T-cell (primary cell): ENCODE measurements at places on chromosomes 5 and 9.

GRCh38 chr9:24011881-24012280, 185.8 kb upstream of the ELAVL2 start:
- no peak for DNase-seq

GRCh38 chr5:90558344-90559192, at the start of gene ADGRV1:
ADGRV1 (plus strand) TSS chr5:90558797; CDS start chr5:90558896, 99 bp downstream.
- no peak for DNase-seq

GRCh38 chr9:76369583-76369982, 24.6 kb downstream of the RFK start:
- DNase-seq, result no peak

GRCh38 chr5:181037365-181037861, 2.7 kb upstream of the BTNL9 start:
- DNase-seq, result no peak

GRCh38 chr5:148384380-148384737, 601 bp downstream of the FBXO38 start:
- no peak for DNase-seq

- no peak for DNase-seq
Observed at GRCh38 chr9:126501383-126502331, 112.1 kb upstream of the LMX1B start.

DNA sequence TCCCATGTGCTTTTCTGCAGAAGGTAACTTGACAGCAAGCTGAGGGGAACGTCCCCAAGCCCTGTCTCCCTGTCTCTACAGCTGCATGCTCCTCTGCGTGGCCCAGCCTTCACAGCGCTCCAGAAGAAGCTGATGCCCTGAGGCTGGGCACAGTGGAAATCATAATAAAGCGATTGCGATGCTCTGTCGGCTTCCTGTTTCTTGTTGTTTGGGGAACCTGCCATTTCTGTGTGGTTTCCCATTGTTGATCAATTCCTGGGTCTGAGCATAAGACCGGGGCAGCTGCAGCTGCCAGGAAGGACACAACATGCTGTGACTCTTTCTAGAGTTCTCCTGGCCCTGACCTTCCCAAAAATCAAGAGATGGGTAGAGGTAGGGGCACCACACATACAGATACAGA, 7.2 kb upstream of the DNAJB5 start:
- DNase-seq, result no peak

DNA sequence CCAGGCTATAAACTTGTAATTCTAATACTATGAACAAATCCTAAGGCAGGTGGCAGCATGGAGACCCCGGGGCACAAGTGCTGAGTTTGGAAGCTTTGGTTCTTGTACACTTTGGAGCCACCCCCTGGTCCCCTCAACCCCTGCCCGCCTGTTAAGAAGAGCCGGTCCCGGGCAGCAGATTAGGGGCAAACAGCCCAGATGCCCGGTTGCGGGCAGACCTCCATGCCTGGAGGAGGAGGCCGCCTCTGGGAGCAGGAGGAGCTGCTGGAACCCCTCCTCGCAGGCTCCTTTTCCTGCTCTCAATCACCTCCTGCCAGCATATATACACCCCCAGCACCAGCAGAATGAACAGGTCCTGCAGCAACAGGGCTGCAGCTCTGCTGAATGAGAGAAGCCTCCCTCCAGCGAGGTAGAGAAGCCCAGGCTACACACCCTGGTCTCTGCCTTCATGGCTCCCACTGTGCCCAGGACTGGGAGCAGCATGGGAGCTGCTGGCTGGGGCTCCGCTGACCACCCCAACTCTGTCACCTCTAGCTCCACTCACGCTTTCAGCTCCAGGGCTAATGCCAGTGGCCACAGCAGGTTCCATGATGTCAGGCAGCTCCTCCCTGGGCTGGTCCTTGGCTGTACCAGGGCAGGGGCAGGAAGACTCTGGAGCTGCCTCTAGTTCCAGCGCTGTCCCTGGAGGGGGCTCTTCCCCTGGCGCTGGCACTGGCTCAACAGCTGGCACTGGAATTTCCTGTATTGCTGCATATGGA, 1713.5 kb upstream of the ACO1 start:
- DNase-seq, result no peak

DNA sequence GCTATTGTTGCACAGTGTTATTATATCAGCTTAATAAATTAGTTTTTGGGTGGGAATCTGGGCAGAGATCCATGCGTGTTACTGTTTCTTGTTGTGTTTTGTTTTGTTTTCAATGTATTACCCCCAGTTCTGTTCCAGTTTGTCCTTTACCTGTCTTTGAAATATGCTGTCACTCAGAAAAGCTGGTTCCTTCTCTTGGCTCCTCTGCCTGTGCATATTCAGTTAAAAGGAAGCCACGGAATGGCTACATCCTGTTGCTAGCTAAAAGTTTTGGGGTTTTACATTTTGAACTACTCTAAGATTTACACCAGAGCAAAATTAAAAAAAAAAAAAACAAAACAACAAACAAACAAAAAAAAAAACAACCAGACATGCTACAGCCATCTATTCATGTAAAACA, 374.9 kb upstream of the RORB start:
- DNase-seq, result no peak

GRCh38 chr9:121718501-121718900, 67.1 kb downstream of the DAB2IP start:
- DNase-seq, result no peak

DNA sequence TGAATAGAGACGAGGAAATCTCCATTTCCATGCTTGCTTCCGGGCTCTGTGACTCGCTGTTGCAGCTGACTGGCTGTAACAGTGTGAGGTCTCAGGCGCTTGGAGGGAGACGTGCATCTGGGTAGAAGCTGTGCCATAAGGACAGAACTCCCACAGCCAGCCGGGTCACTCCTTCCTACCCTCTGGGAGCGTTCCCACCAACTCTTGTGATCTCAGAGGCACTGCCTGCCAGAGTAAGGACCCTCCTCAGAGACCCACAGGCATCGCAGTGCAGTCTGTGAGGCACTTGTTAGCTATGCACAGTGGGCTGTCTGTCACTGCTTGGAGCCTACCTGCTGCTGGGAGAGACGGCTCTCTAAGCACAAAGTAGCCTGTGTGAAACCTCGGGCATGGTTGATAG, 203.4 kb upstream of the SEMA6A start:
- no peak for DNase-seq

DNA sequence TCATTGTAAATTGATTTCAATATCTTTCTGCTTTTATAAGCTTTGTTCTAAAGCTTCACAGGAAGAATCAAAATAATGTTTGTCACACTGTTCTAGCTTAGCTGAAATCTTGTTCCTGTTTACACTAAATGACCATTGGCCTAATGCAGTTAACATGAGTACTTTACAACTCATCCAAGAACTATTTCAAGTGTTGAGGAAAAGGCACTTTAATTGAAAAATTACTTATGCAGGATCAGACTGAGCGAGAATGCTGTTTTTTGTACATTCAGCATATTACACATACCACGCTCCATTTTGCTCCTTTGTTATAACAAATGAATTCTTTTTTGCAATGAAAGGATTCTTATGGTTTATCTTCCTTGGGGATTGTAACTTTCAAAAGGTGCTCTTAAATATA, 22.4 kb upstream of the SMIM15 start:
- DNase-seq, result no peak

- no peak for DNase-seq
Observed at GRCh38 chr9:97543561-97543960, 42.1 kb downstream of the TMOD1 start.

DNA sequence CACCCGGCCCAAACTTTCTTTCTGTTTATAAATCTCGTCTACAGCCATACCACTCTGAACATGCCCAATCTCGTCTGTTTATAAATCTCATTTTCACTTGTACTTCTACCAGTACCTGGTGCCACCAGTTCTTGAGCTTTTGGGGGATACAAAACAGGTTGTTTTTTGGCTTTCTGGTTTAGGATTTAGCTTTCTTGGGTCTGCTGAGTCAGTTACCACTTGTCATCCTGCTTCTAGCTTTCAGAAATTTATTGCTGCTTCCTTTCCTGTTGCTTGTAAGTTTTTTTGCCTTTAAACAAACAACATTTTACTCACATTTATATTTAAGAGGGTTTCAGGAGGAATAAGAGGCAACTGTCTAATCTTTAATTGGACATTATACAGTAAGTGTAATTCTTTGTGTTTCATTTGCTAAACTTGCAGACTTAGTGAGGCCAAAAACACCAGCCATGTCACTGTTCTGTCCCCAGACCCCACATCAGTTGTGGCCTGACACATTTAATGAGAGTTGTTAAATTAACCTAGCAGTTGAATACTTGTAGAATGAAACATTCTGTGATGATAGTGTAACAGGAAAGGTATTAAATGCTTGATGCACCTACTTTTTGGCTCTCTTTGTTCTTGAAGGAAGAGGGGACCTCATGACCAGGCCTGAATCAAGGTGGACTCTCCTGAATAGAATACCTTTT, 11.8 kb downstream of the NDFIP1 start:
- DNase-seq, result no peak

GRCh38 chr9:22813529-22813928, 366.9 kb downstream of the DMRTA1 start:
- no peak for DNase-seq

DNA sequence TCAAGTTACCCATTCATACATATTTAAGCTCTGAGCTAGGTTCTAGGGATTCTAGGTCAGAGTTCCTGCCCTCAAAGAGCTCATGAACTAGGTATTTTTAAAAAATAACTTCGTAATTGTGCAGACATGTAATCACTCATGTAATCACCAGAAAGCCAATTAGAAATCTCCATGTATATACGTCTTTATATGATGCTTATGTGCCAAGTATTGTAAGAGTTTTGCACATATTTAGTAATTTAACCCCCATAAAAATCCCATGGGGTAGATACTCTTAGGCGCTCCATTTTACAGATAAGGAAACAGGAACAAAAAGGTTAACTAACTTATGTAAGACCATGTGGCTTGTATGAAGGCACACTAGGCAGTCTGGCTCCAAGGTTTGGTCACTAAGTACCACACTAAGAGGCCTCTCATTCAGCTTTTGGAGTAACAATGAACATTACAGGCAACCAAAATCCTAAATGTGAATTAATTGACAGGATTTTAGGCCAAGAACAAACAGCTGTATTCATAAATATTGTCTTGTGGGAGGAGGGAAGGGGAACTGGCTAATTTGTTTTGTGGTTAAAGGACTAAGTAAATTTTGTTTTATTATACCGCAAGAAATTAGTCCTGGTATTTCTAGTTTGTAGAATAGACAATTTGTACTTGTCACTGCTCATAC, 1.7 kb upstream of the OTULINL start:
- no peak for DNase-seq

GRCh38 chr5:119388619-119389190, 32.9 kb downstream of the TNFAIP8 start:
- no peak for DNase-seq

GRCh38 chr5:17219006-17219422, 1.6 kb downstream of the BASP1 start:
- no peak for DNase-seq

- DNase-seq, result no peak
Observed at GRCh38 chr5:170403675-170404074, 14.5 kb upstream of the KCNMB1 start.
